ENCODE measurements at places on chromosomes 11 and 22. TPM values are rescaled to one million over a fixed set of nuclear protein-coding genes. Genes with fewer than 3 reads are reported as not detected.

GRCh38 chr22:22847241-22847640 is 40.4 kb upstream of the IGLL5 start:
- no peak for DNase-seq

DNA sequence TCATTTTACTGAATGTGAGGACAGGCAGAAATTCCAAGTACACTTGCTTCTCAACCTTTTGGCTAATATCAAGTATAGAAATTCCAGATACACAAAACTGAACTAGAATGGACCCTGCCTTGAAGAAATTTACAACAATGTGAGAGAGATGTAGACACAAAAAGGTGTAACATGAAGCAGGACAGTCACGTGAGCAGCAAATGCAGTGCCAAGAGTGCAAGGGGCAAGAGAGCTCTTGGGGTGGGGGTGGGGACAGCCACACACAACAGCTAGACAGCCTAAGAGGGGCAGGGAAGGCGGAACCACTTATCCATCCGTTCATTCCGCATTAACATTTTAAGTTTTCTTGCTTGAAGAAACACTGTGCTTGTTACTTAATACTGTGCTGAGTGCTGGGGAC is 28.9 kb downstream of the PLEKHA7 start:
- DNase-seq, result no peak

DNA sequence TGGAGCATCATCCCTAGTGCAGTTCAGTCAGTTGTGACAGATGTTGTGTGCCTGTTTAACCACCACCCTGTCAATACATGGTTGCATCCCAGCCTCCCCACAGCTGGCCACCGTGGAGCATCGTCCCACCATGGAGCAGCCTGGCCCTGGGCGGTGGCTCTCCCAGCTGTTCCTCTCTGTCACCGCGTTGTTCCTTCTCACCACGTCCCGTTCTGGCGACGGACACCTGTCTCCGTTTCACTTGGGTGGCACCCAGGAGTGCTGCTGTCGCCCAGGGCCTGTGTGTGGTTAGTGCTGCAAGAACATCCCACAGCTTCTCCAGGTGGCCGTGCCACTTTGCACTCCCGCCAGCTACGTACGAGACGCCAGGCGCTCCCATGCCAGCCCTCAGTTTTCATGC is 26.5 kb downstream of the MUC6 start:
- DNase-seq, result no peak

Gene SLC5A1
- 0.70 TPM for polyA plus RNA-seq

GRCh38 chr22:31695423-31695822 is 33.4 kb upstream of the PISD start:
- no peak for DNase-seq

DNA sequence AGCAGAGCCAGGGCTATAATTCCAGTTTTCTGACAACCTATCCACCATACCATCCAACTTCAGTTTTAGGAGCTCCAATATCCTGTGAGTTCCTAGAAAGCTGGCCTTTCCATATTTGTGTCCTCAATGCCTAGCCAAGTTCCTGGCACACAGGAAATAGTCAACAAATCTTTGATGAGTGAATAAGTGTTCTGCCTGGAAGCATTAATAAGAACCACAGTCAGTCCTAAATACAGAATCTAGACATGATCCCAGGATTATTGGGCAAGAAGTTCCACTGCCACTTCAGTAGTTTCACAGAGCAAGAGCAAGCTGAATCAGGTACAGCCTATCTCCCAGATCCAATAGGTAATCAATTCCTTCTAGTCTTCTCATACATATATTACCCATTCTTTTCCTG is 942.0 kb downstream of the DLG2 start:
- no peak for DNase-seq

Gene CCDC188
- 1.0 TPM for polyA plus RNA-seq

- no peak for DNase-seq
Measured at GRCh38 chr11:133240908-133241655, 291.2 kb downstream of the OPCML start.

DNA sequence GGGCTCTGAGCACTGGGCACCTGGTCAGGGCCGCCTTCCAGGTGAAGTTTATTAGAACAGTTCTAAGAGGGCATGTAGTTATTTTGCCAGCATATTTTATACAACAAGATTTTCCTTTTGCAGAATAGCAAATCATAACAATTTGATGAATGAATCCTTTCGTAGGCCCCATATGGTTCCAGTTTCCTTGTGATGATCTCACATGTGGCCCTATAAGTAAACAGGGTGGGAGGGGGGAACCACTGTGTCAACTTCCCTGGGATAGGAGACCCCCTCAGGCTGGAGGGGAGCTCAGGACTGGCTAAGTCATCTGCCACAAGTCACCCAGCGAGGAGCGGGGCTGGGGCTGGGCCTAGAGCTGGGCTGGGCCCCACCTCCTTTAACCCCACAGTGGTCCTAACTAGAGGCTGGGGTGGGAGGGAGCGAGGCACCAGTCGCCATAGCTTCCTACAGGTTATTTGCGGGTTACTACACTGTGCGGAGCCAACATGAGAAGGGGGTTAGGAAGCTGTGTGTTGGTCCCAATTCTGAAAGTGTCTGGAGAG is 4.2 kb downstream of the FBLN1 start:
- DNase-seq, result no peak

DNA sequence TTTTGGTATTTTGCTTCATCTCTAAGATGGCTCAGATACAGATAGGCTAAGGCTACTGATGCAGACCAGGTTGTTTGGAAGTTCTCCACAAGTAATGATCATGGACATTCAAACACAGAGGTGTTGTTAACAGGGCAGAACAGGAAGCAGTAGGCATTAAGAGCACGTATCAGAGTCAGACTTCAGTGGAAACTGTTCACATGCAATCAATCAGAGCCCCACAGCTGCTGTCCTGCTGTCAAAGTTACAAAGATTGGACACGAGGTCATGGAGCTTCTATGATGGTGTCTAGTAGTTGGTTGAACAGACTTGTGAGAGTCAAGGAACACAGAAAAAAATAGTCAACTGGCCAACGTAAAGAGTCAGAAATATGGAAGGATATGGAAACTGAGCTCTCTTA is 19.8 kb downstream of the OR10D3 start:
- DNase-seq, result no peak

Gene IL18BP
- polyA plus RNA-seq, result 16.8 TPM

DNA sequence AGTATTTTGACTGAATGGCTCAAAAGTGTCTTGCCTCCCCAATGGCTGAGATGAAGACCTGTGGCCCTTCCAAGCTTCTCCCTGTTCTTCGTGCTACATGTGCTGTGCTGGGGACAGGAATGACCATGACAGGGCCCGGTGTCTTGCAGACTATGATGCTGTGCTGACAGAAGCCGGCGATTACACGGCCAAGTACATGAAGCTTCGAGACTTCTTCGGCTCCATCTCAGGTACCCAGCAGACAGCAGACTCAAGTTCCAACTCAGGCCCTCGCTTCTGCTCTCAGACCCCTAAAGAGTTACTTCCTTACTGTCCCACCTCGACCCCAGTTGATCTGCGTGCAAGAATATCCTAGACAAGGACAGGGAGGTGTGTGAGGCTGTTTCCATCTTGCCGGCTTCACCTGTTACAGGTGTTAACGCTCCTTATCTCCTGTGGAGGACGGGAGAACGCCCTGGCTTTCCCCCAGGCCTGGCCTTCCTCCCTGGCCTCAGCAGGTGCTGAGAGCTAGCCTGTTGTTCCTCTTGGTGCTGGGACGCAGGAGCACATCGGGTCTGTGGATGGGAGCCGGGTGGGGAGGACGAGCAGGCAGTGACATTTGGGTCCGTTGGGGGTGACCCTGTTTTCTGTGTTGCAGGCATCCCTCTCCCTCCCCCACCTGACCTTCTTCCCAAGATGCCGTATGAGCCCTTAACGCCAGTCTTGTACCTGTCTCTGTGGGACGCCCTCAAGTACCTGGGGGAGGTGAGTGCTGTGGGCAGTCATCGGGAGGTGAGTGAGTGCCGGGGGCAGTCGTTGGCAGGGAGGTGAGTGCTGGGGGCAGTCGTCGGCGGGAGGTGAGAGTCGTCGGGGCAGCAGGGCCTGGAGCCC is 38.1 kb downstream of the GLB1L2 start:
- no peak for DNase-seq

DNA sequence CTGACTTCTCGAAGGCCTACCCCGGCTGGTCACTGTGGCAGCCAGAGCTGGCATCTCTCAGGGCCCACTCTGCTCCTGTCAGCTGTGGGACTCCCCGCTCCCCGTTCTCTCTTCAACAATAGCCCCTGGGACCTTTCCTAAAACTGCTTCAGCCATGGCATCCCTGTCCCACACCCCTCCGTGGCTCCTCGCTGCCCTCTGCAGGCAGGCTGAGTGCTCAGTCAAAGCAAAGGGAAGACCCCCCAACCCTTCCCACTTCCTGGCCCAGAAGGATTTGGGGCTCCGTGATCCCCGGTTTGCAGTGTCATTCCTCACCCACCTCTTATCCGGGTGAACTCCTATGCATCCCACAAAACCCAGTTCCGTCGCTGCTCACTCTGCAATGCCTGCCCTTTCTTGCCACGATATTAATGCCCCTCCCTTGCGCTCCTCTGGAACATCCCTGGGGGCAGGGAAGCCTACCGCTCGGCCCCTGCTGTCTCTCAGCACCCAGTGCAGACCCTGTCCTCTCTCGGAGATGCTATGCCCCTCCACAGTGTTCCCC is 1.6 kb upstream of the TH start:
- DNase-seq, result no peak

Gene XKR3
- polyA plus RNA-seq, result not detected

DNA sequence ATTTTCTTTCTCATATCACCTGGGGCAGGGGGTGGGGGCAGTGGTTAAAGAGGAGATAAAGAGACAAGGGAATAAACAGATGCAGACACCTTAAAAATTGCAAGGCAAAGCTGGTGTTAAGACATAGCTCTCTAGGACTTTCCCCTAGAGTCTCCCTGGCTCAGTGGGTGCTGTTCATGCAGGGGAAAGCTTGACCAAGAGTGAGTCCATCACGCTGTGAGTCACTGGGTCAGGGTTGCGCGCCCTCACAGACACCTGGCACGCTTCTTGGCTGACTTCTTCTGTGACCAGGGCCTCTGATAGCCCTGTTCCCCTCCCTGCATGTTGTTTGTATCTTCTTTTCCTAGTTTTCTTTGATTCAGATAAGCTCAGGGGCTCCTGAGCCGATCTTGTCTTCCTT is 31.9 kb downstream of the COMMD9 start:
- DNase-seq, result no peak

Gene NDUFS8
- polyA plus RNA-seq, result 70.6 TPM

Gene OR10D3
- polyA plus RNA-seq, result not detected

DNA sequence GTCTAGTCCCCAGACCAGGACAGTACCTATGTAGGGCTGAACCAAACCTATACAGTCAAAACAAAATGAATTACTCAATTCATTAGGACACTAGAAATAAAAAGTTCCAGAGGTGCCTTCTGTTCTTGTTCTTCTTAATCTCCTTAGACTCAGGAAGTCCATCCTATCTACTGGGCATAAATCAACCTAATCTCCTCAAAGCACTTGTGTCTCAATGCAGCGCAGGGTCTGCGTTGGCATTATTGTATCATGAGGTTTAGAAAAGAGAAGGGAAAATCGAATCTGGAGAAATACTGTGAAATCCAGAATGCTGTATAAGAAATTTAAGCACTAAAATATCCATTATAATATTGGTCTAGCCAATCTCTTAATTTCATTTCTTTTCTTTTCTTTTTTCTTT is 2.4 kb upstream of the OR10V1 start:
- DNase-seq, result no peak

GRCh38 chr11:297051-297585 is 2.2 kb downstream of the IFITM5 start:
- DNase-seq, result no peak

- no peak for DNase-seq
Measured at GRCh38 chr11:62539238-62539925, 7.2 kb downstream of the AHNAK start.

Gene OR52N4
- not detected for polyA plus RNA-seq

Gene TRIM21
- polyA plus RNA-seq, result 21.9 TPM

Gene ALKBH8
- 13.5 TPM for polyA plus RNA-seq

- no peak for DNase-seq
Measured at GRCh38 chr22:30776476-30776875, 81.8 kb downstream of the OSBP2 start.

DNA sequence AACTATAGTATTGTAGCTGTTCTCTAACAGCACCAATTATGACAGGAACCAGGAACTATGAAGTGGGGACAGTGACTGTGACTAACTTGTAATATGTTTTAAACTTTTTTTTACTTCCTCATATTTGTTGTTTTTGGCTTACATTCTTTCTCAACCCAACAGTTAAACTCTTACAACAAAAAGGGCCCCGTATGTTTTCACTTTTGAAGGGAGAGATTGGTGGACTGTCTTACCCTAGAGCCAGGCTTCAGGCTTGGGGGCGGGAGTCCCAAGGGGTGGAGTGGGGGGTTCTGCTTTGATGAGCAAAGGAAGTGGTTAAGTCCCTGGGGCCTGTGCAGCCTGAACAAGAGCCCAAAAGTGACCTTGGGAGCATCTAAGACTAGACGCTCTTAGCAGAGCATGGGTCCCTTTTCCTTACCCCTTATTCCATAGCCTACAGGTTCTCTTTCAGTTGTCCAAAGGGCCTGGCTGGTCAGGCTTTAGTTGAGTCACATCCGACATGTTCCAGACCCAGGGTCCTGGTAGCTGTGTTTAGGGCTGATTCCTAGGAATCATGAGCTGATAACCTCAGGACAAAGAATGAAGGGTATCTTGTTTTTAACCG is 38.8 kb downstream of the STIM1 start:
- no peak for DNase-seq

Gene SCN4B
- polyA plus RNA-seq, result 0.75 TPM

- no peak for DNase-seq
Measured at GRCh38 chr11:119496469-119496868, 73.5 kb upstream of the THY1 start.

Gene KRTAP5-2
- polyA plus RNA-seq, result not detected

Gene NCF4
- polyA plus RNA-seq, result 2.0 TPM

DNA sequence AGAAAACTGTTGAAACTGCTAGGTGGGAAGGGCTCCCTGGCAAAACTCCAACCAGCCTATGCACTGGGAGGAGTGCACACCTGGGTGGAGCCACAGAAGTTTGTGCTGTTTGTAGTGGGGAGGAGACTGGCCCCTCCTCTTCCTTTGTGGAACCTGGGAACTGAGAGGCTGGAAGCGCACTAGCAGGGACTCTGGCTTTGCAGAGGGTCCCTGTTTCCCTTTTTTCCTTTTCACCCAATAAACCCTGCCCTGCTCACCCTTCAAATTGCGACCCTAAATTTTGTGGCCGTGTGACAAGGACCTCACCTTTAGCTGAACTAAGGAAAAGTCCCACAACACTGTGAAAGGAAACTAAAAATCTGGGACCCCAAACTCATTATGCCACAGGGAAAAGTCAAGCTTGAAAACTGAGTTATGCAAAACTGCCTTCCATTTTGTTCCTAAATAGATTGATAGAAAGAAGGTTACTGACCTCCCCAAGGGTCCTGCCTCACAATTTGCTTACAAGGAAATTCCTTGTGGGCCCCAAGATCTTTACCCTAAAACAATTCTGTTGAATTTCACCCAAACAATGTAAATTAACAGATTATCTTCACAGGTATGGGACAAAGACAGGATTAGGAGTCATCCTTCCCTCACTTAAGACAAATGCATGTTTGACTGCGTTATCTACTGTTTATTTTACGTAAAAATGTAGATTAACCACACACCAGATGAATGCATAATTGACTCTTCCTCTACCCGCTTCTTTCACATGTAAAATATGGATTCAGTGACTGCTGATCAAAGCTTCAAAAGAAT is 81.0 kb downstream of the SLC36A4 start:
- DNase-seq, result no peak

Measured in left kidney (tissue), 8 donors.